ENCODE measurements at places on chromosomes 4 and X. TPM values are rescaled to one million over a fixed set of nuclear protein-coding genes. Genes with fewer than 3 reads are reported as not detected.

GRCh38 chr4:57094832-57095223 is 15.4 kb downstream of the IGFBP7 start:
- no peak for DNase-seq

- no peak for DNase-seq
Observed at GRCh38 chrX:7190157-7190556, 42.2 kb upstream of the PUDP start.

GRCh38 chr4:7713757-7714156 is 225.9 kb downstream of the AFAP1 start:
- no peak for DNase-seq

The WNK3 gene
- 0.40 TPM for total RNA-seq

The CD38 gene
- 4.2 TPM for total RNA-seq
